ENCODE measurements at places on chromosomes 2 and 18.

GRCh38 chr2:48249631-48250473, 280.1 kb upstream of the STON1 start:
- DNase-seq, result no peak

DNA sequence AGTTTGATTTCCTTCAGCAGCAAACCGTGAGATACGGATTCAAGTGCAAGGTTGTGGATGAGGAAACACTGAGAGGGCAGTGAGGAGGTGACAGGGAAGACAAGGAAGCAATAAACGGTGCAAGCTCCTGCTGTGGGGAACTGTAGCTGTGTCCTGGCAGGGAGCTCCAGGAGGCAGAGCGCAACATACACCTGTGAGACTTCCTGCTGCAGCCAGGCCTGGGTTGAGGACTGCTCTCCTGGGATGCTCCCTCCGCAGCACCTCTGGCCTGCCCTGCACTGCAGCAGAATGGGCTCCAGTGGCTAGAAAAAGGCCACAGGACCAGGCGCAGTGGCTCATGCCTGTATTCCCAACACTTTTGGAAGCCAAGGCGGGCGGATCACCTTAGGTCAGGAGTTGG, 85.5 kb downstream of the MRO start:
- no peak for DNase-seq

DNA sequence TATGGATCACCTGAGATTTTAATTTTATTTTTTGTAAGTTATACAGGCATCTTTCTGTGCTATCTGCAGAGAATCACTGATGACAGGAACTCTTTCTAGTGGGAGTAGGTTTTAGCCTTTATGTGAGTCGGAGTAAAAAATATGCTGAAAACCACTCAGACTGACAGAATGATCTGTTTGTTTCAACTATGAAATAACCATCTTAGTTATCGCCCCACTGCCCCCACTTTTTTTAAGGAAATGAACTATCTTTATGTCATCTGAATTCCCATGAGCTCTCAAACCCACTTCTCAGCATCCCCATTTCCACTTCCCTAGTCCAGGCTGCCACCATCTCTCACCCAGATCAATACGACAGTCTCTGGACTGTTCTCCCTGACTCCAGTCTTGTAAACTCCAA, 38.9 kb downstream of the MRPL33 start:
- no peak for DNase-seq

GRCh38 chr2:177178797-177179196, 33.8 kb upstream of the HNRNPA3 start:
- DNase-seq, result no peak

- no peak for DNase-seq
Observed at GRCh38 chr18:76486574-76486973, 8.5 kb downstream of the ZNF516 start.

DNA sequence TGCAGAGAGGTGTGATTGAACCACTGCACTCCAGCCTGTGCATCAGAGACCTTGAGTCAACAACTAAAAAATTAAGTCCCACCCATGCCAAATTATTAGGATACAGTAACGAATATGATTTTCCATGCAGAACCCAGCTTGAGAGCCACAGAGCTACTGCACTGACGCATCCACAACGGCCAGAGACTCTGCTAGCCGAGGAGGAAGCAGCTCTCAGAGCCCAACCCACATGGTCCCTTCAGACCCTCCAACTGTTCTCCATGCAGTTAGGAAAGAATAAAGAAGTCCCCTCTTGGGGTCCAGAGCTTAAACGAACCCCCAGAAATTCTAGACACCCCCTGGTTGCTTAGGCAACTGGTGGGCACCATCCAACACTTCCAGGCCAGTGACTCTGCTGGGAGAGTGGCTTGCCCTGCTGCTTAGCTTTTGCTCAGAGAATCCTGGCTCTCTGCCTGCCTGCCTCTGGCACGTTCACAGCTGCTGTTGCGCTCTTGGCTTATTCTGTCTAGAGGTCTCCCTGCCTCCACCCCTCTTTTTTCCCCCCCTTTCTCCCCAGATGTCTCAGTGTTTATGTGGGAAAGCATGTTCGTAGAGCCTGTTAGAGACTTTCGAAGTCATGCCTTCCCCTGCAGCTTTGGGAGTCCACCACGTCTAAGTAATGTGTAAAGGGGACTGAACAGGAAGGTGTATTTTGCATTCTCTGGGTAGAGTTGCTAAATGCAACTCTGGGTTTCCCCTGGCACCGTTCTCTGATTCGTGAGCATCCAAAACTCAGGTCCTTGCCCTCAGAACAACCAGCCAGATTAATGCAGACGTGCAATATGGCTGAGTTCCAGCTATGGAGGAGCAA, 26.0 kb upstream of the SP3 start:
- DNase-seq, result no peak

DNA sequence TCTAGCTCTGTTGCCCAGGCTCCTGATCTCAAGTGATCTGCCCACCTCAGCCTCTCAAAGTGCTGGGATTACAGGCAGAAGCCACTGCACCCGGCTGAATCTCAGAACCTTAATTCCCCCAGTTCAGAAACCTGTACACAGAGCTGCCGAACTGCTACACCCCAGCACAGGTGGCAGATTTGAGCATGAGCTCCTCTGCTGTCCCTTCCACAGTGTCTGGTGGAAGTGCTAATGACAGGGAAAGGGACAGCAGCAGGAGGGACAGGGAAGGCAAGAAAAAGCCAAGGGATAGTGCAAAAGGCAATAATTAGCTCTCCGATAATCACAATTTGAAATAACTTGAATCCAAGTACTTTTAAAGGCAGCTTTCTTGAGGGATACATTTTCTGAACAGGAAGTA, 211.4 kb upstream of the ZNF521 start:
- DNase-seq, result peak; percentile 38

DNA sequence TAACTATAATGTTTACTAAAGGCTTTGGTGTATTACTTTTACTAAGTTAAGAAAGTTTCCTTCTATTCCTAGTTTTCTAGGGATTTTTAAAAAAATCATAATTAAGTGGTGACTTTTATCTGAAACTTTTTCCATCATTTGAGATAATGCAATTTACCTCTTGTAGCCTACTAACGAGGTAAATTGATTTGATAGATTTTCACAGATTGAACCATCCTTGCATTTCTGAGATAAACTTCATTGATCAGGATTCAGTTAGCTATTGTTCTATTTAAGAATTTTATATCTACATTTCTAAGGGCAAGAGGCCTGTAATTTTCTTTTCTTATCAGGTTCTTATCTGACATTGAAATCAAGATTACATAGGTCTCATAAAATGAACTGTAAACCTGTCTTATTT, 178.1 kb downstream of the MIB1 start:
- DNase-seq, result no peak

DNA sequence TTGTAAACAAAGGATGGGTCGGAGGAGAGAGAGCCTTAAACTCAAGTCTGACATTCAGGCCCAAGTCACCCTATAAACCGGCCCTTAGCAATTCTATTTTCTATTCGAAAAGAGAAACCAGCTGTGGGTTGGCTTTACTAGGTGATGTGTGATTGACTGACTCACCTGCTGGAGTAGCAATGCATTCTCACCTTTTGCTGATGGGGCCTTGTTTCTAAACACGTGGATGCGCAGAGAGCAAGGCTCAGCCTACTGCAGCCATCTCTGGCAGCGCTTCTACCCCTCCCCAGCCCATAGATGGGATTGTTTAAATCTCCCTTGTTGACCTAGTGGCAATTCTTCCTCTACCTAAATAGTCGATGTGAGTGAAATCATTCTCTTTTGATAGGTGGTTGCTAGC, 138.5 kb downstream of the MEIS1 start:
- no peak for DNase-seq

DNA sequence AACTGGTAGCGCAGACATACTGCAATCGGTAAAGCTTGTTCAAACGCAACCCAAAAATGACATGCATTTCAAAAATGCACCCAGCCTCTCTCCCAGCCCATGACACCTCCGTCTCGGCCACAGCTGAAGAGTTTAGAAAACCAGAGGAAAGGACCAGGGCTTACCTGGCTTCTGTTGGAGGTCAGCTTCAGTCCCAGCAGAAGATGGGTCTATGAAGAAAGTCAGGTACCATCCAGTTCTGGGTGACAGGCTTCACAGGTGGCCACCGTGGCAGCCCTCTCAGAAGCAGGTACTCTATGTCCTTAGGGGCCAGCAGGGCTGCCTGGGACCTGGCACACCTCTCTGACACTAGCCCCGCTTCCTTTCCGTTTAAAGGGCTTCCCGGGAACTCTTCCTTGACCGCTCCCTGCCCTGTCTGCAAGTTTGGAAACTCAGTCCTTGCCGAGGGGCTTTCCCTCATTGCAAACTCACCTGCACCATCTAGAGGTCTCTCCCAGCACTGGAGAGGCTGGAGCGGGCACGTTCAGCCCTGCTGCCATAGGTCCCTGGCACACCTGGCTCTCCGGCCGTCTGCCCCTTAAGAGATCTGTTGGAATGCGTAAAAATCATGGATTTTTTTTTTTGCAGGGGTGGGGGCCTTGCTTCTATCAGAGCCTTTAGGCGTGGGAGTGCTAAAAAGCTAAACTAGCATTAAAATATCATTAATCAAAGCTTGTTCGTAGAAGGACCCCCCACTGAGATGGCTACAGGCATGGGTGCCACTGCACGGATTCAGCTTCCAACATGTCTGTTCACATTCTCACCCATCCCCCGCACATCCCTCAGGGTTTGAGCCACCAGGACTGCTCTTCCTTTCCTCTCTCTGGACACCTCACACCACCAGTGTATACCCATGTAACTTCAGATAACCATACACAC, at the start of gene EDAR:
Gene EDAR (minus strand): TSS at position 425 of the 918 bp plus-strand sequence. CDS start 58,206 bp downstream, outside the sequence.
- DNase-seq, result no peak

GRCh38 chr2:56118474-56118873, 65.3 kb upstream of the CCDC85A start:
- DNase-seq, result no peak

DNA sequence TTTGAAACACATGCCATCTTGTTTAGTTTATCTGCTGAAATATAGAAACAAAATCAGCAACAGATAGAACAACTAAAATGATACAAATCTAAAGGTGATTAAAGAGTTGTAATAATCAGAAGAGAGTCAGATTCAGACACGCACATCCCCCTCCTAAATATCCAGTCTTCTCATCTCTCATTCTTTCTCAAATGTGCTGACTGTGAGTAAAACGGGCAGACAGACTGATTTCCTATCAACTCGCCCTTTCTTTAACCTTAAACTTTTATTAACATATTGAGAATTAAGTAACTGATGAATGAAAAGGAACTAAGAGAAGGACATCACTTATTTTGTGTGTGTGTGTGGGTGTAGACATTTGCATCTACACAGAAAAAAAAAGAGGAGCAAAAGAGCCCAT, 34.6 kb upstream of the SPP2 start:
- DNase-seq, result no peak

GRCh38 chr2:240619506-240620148, 5.7 kb upstream of the GPR35 start:
- no peak for DNase-seq

- DNase-seq, result no peak
Observed at GRCh38 chr2:84280873-84281272, 178.2 kb downstream of the SUCLG1 start.

DNA sequence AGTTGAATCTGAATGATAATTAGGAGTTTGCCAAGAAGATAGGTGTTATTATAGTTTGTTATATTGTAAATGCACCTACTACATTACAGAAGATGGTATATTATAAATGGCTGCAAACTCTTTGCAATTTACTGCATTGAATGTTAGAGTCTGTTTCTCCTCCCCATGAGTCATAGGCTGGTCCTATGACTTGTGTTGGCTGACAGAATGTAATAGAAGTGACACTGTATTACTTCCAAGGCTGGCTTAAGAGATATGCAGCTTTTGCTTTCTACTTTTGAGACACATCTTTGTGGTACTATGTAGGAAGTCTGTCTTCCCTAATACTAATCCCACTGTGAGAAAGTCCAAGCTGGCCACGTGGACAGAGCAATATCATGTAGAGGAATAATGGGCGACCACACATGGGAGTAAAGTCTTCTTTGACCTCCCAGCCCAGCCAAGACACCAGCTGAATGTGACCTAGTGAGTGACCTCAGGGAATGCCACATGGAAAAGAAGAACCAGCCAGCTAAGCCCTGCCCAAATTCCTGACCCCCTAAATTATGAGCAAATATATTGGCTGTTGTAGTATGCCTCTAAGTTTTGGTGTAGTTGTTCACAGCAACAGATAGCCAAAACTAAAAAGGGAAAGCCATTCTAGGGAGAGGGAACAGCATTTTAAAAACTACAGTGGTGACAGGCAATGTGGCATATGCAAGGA, 6.8 kb upstream of the DDX1 start:
- no peak for DNase-seq

DNA sequence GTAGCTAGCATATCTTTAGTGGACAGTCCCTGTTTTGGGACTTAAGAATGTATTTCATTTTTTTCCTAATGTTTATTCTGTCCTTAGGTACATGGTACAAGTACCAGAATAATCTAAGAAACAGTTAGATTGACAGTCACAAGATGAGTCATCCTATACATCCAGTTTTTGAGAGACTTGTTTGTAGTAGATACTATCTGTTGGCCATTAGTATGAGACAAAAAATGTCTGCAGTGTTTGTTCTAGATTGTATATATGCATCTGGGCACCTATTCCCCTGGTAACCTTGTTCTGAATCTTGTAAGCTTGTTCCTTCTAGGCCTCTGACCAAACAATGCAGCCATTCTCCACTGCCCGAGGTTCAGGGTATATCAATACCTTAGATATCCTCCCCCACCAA, 1343.5 kb downstream of the SUCLG1 start:
- no peak for DNase-seq

DNA sequence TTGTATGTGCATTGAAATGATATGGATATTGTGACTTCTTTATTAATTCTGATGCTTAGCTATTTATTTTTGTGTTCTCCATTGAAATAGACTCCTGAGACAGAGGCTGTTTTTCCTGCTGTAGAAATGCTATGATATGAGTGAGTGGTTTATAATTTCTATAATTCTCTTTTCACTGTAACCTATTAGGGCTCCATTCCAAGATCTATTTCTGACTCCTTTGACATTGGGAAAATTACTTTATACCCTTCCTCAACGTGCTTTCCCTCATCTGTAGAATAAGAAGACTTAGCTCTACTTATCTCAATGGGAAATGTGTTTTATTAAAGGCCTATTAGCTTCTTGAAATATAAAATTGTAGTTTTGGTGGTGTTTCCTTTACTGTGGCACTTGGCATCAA, 144.5 kb upstream of the RPRM start:
- DNase-seq, result no peak

DNA sequence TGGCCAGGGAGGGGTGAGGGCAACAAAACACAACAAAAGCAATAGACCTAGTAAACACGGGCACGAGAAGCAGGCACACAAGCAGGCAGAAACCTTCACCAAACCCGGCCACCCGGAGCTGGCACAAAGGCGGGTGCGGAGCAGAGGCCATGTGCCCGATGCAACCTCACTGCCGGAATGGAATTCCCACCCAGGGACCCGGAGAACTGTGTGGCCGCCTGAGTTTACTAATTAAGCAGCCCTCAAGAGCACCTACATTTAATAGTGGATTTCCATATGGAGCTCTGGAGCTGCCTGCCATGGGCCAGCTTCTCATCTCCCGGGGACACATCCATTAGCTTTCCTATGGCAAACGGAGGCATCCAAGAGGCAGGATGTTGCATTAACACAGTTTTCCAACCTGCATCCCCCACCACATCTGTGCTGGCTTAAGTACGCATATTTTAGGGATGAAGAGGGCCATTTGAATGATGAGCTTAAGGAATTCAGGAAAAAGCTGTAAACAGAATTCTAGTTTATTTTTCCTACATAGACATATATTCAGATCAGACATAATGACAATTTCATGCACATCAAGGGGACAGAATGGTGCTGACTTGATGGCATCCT, 104.5 kb upstream of the SMIM21 start:
- no peak for DNase-seq

- DNase-seq, result no peak
Observed at GRCh38 chr2:43318791-43319190, 92.4 kb upstream of the ZFP36L2 start.

Measured in C1 segment of cervical spinal cord (tissue), 14 donors.